ENCODE measurements at places on chromosomes 11 and 22. TPM values are rescaled to one million over a fixed set of nuclear protein-coding genes. Genes with fewer than 3 reads are reported as not detected.

DNA sequence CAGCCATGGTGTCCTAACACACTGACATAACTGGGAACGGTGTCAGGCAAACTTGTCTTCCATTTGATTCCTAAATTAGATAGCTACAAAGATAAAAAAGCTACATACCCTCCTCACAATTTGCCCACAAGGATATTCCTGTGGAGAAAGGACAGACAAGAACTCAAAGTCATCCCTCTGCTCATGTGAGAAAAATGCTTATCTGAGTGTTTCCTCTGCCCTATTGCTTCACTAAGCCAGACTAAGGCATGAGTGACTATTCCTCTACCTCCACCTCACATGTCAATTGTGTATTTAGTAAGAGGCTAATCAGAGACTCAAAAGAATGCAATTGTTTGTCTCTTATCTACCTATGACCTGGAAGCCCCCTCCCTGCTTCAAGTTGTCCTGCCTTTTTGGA is 247.7 kb downstream of the DDX10 start:
- peak; percentile 64 for DNase-seq

- no peak for DNase-seq
These were observed 882 bp downstream of the FREY1 start for GRCh38 chr11:45906096-45906682.

DNA sequence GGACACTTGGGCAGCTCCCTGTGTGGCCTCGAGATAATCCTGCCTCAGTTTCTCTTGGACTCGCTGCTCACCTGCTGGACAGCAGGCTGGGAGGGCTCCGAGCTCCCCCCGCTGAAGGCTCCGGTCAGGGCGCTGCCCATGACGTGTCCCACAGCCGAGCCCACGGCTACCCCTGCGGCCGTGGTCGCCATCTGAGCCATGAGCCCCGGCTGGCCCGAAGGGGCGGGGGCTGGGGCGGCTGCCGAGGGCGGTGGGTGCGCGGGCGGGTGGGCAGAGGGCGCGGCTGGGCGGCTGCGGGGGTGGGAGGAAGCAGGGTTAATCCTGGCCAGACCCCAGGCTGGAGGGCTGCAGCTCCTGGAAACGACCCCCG is 484 bp downstream of the CHCHD10 start:
- no peak for DNase-seq

- no peak for DNase-seq
These were observed 24.8 kb upstream of the CYB5R3 start for GRCh38 chr22:42673898-42674401.

- DNase-seq: no peak
These were observed 387.5 kb upstream of the NARS2 start for GRCh38 chr11:78961937-78962701.

DNA sequence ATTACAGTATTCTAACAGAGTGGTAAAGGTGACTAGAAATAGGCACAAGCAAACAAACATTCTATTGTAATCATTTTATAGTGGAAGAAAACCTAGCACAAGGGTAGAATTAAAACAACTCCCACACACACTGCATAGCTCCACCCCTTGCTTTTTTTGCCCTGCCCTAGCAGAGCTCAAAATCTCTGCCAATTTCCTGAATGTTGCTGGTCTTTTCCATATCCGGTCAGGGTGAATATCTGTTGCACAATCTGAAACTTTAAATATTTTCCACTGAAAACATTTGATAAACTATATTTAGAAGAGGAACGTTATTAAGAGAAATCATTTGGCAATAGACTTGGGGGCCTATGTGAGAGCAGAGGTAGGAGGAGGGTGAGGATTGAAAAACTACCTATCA is 2.7 kb downstream of the SPA17 start:
- peak; percentile 79 for DNase-seq

DNA sequence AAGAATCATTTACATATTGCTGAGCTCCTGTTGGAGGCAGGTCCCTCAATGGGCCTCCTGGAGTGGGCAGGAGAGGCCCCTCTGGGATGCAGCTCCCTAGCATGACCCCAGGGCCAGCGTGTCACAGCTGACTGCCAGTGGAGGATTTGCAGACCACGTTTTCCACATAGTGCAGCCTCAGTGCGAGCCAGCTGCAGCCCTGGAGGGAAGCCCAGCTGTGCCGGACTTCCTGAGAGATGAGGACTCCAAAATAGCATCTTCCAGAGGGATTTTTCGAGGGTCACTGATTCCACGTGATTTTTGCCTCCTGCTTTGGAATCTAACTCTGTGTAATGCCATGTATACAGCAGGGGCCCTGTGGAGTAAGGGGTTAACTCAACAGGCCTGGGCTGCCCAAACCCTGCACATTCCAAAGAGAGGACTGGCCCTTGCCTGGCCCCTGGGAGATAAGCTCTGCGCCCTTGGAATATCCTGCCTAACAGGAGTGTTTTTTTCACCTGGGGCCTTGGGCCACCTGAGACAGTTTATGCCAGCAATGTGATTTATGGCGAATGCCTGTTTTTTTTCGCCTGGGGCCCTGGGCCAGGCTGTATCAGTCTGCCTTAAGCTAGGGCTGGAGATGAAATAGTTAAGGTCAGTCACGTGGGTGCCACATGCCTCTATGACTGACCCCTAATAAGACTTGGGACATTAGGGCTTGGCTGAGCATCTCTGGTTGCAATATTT is 47.4 kb downstream of the RPS6KA4 start:
- DNase-seq: peak; percentile 38

GRCh38 chr11:102957953-102958352 is 2.4 kb upstream of the MMP13 start:
- DNase-seq: no peak

DNA sequence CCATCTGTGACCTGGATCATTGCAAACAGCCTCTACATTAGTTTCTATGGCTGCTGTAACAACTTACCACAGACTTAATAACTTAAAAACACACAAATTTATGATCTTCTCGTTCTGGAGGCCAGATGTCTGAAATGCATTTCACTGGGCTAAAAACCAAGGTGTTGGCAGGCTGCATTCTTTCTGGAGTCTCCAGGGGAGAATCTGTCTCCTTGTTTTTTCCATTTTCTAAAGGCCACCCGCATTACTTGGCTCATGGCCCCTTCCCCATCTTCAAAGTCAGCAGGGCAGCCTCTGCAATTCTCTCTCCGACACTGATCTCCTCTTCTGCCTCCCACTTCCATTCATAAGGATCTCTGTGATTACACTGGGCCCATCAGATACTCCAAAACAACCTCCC is 11.6 kb downstream of the SCGB1A1 start:
- DNase-seq: peak; percentile 57

GRCh38 chr22:23513133-23513532 is 67.0 kb downstream of the IGLL1 start:
- DNase-seq: no peak

DNA sequence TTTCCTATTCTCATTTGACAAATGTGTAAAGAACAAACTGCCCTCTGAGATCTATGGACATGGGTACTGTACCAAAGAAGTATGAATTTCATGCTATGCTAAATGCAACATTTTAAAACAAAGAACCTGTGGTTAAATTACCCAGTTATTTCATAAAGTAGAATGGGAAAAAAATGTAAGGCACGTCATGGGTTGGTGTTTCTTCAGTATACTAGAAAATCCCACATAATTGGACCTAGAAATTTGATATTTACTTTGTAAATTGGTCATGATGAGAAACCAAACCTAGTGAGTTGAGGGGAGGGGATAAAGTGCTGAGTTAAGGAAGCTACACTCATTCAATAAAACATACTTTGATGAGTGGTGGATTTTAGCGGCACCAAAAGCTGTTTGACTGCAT is 104.1 kb downstream of the ALX4 start:
- no peak for DNase-seq

- no peak for DNase-seq
These were observed 74.7 kb upstream of the SESN3 start for GRCh38 chr11:95305705-95306104.

GRCh38 chr11:35529971-35530495 is 4.6 kb upstream of the PAMR1 start:
- DNase-seq: peak; percentile 76

DNA sequence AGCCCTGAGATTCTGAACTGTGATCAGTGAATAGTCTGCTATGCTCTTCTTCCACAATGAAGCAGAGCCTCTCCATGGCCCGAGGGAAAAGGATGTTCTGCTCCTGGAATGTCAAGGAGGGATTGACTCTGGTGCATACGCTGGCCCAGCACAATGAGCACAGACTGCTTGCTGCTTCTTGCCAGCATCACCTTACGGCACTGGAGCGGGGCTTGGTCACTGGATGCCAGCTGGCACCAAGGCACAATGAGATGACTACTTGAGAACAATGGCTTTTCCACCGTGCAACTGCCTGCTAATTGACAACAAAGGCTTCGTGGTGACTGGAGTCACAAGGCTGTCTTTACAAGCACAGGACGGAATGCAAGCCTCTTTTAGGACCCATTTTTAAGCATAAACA is 139.2 kb downstream of the DSCAML1 start:
- no peak for DNase-seq

DNA sequence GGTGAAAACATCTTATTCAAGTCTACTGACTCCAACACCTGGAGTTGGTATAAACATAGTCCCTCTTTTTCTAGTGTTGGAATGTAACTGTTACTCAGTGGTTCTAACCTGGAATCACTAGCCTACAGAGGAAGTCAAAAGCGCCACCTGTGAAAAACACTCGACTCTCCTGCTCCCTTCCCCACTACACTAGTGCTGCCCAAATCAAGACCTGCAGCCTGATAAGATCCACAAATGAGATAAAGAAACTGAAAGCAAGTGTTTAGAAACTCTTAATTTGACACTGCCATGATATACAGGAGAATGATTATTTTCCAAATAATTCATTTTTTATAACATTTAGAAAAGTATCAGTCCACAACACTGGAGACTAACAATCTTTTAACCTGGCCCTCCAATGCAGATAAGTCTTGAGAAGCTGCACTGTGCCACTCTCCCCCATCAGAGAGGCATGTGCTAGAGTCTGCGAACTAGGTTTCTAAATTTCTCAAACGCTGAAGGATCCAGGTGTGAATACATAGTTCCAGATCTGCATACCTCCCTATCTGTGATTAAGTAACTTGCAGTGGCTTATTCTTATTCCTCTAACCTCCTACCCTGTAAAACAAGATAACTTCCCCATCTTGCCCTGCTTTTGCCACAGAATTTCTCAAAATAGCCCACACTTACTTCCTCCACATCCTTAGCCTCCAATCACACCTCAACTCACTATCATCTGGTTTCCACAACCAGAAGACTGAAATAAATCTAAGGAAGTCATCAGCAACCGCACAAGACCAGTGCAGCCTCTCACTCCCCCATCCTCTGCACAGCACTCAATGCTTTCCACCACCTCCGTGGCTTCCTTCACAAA is 88.1 kb downstream of the RRAS2 start:
- DNase-seq: no peak

GRCh38 chr11:46438211-46438610 is 46.6 kb upstream of the CHRM4 start:
- DNase-seq: no peak

- DNase-seq: no peak
These were observed 37.3 kb downstream of the PIWIL4 start for GRCh38 chr11:94604482-94604881.

DNA sequence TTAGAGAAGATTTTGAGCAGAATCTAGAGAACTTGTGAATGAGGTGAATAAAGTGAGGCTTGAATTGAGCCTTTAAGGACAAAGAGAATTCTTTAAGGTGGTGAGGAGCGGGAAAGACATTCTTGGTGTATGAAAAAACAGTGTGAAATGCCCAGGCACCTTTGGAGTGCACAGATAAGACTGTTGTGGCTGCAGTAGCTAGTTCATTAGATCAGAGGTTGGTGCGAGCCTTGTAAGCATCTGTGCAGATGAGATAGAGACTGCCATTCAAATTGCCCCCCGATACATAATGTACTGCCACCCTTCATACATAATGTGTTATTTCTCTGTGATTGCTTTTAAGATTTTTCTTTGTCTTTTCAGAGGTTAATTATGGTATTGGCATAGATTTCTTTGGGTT is 31.3 kb downstream of the ATXN10 start:
- DNase-seq: no peak

Gene CEND1
- 0.43 TPM for total RNA-seq

Gene TMEM25
- 25.8 TPM for total RNA-seq

Gene AGBL2
- total RNA-seq: 1.3 TPM

Gene CSTPP1
- 30.2 TPM for total RNA-seq

Gene CELSR1
- 1.7 TPM for total RNA-seq

Gene SPON1
- total RNA-seq: 0.43 TPM

Gene CLCF1
- 3.5 TPM for total RNA-seq

Data from fibroblast of villous mesenchyme (primary cell).